ENCODE measurements at places on chromosomes 2 and 18.

- H3K36me3 ChIP-seq, result no peaks in the 10 kb centered on the region
- H3K4me3 ChIP-seq, result no peak overlapping the region
- no peaks in the 10 kb centered on the region for H3K27me3 ChIP-seq
- H3K27ac ChIP-seq, result no peak overlapping the region
- peaks cover 60% of the 10 kb centered on the region for H3K4me1 ChIP-seq
These were observed 121.0 kb upstream of the SLC39A10 start for GRCh38 chr2:195535911-195536522.

GRCh38 chr18:58624011-58624410 is 4.9 kb downstream of the ALPK2 start:
- peaks cover 11% of the 10 kb centered on the region for H3K4me1 ChIP-seq
- H3K27ac ChIP-seq, result no peak overlapping the region
- H3K4me3 ChIP-seq, result no peak overlapping the region
- no peak for DNase-seq
- H3K27me3 ChIP-seq, result peaks cover 1% of the 10 kb centered on the region

- no peak overlapping the region for H3K27ac ChIP-seq
- DNase-seq, result peak; percentile 45
- peaks cover 4% of the 10 kb centered on the region for H3K27me3 ChIP-seq
- H3K4me3 ChIP-seq, result no peak overlapping the region
These were observed 414.2 kb upstream of the CHST9 start for GRCh38 chr18:27599202-27599829.

DNA sequence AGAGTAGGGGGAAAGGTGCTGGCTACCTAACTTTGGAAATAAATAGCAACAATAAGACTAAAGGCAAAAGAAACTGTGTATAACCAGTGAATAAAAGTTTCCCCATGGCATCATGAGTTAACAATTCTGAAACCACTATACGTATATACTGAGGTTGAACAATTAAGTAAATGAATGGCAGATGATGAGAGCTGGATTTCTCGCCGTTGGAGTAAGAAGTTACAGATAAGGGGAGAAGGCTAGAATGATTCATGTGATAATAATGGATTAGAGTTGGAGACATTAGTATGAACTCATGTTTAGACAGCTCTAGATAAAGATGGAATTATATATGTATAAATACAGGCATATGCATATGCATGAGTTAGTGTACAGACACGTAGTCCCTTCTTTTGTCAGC is 152.7 kb downstream of the UBR3 start:
- no peak overlapping the region for H3K27ac ChIP-seq
- DNase-seq, result no peak
- H3K4me1 ChIP-seq, result peaks cover 6% of the 10 kb centered on the region
- H3K27me3 ChIP-seq, result no peaks in the 10 kb centered on the region
- H3K36me3 ChIP-seq, result peaks cover 37% of the 10 kb centered on the region
- no peak overlapping the region for H3K4me3 ChIP-seq

GRCh38 chr2:233627331-233628025 is 8.8 kb upstream of the UGT1A10 start:
- H3K4me1 ChIP-seq, result no peaks in the 10 kb centered on the region
- no peak overlapping the region for H3K27ac ChIP-seq
- H3K36me3 ChIP-seq, result no peaks in the 10 kb centered on the region
- no peak for DNase-seq
